ENCODE measurements at places on chromosomes 6 and 20. TPM values are rescaled to one million over a fixed set of nuclear protein-coding genes. Genes with fewer than 3 reads are reported as not detected.

Gene IL20RA
- 2.1 TPM for polyA plus RNA-seq

Gene OR2H1
- not detected for polyA plus RNA-seq

Gene RIN2
- polyA plus RNA-seq = 19.5 TPM

Gene ARMH2
- not detected for polyA plus RNA-seq

Gene CFAP206
- 0.24 TPM for polyA plus RNA-seq

Gene FAM83B
- 0.72 TPM for polyA plus RNA-seq

Gene SEL1L2
- 0.38 TPM for polyA plus RNA-seq

Gene TMEM151B
- polyA plus RNA-seq = 0.54 TPM

Gene CFB
- polyA plus RNA-seq = 39.6 TPM

Gene FRK
- 0.70 TPM for polyA plus RNA-seq

Gene TSHZ2
- polyA plus RNA-seq = 6.5 TPM

Gene PDE7B
- 9.3 TPM for polyA plus RNA-seq

Gene SULF2
- polyA plus RNA-seq = 40.3 TPM

Gene OR2J3
- polyA plus RNA-seq = not detected

Gene NHLRC1
- 2.4 TPM for polyA plus RNA-seq

Gene EYS
- not detected for polyA plus RNA-seq

Gene DEFB132
- 0.04 TPM for polyA plus RNA-seq

Gene OR2B3
- polyA plus RNA-seq = not detected

Gene DLK2
- 0.67 TPM for polyA plus RNA-seq

Gene UFL1
- polyA plus RNA-seq = 20.7 TPM

Gene PROKR2
- polyA plus RNA-seq = not detected

Gene GJA1
- polyA plus RNA-seq = 117 TPM

Gene ZGPAT
- 30.7 TPM for polyA plus RNA-seq

Gene COQ3
- 10.8 TPM for polyA plus RNA-seq

Gene LY6G6D
- polyA plus RNA-seq = 1.7 TPM

Gene EDN3
- polyA plus RNA-seq = 0.24 TPM

Gene SLC26A8
- 0.09 TPM for polyA plus RNA-seq

Gene MUC22
- polyA plus RNA-seq = not detected

Gene GINS1
- 0.80 TPM for polyA plus RNA-seq

Gene IL17F
- polyA plus RNA-seq = not detected

Gene RAD21L1
- not detected for polyA plus RNA-seq

Gene NHSL1
- polyA plus RNA-seq = 1.7 TPM

Gene TNFRSF6B
- 35.6 TPM for polyA plus RNA-seq

Gene DNMT3B
- 1.0 TPM for polyA plus RNA-seq

Gene ANGPT4
- 2.0 TPM for polyA plus RNA-seq

Gene RSPO4
- polyA plus RNA-seq = 0.08 TPM

Gene C20orf141
- polyA plus RNA-seq = not detected

Gene SLC17A3
- polyA plus RNA-seq = not detected

Gene SNAP25
- polyA plus RNA-seq = 1.6 TPM

Gene MOG
- polyA plus RNA-seq = not detected

Gene IP6K3
- polyA plus RNA-seq = 2.4 TPM

Gene SLC25A27
- 15.0 TPM for polyA plus RNA-seq

Gene GTF2H4
- 25.7 TPM for polyA plus RNA-seq

Gene TRAPPC3L
- 0.05 TPM for polyA plus RNA-seq

Gene VSX1
- 0.05 TPM for polyA plus RNA-seq

Gene ANKEF1
- 0.75 TPM for polyA plus RNA-seq

Gene HCRTR2
- polyA plus RNA-seq = not detected
